CD4-positive, alpha-beta T cell treated with Interleukin-15 for 4 hours (primary cell): ENCODE measurements at places on chromosomes 2 and 18.

DNA sequence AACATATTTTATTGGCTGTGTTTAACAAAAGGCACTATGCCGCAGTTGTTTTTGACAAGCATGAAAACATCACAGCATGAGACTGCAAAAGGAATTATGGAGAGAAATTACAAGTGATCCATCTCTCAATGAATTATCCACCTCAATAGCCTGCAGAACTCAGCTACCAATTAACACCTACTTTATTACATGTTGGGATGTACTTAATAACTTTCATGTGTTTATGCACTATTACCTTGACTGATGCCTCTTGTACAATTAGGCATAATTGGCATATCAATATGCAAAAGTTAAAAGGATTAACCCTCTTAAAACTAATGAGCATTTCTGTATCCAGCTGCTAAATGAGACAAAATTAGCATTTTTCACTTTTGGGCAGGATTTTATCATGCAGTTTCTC lies 27.8 kb downstream of the ARHGAP15 start:
- no peak for DNase-seq

GRCh38 chr18:14919666-14920065 lies 171.7 kb downstream of the ANKRD30B start:
- no peak for DNase-seq

DNA sequence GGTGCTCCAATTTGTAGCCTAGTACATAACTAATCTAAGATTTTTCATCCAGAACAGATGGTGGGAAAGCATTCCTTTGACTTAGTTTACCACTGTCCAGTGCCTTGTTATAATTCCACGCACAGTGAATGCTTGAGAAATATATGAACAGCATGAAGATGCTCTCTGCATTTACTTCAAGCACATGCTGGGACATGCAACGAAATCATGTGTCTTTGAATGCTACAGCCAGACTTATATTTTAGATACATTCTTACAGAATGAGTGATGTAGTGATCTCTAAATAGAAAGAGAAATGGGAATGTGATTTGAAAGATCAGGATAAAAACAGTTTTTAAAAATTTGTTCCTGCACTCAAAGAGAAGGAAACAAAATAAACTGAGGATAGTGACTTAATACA lies 398.3 kb downstream of the FBXO15 start:
- no peak for DNase-seq

- DNase-seq = no peak
These were observed 1.3 kb downstream of the LRRC30 start for GRCh38 chr18:7232218-7232617.

DNA sequence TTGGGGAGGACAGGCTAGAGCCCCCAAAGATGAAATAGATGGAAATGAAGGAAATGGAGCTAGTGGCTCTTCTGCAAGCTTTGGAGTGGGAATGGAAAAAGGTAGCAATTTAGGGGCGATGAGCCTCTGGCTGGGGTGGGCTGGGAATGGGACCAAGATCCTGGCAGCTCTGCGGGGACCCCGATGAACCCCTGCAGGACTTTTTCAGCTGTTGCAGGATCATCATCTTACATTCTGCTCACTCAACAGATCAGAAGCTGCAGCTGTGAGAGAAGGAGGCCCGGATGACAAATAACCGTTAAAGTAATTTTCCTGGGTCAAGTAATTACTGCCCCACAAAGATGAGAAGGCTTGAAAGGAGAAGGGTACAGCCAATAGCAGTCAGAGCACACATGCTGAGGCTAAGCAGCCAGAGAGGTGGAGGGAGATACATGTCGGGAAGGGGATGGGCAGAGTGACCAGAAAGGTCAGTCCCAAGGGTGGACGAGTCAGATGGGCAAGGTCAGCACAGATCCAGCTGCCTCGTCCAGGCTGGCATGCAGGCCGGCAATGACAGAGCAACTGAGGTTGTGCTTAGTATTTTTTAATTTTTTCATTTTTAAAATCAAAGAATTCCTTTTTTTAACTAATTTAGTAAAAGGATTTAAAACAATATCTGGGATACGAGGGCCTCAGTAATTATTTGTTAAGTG lies 245.0 kb upstream of the RAB6C start:
- DNase-seq = no peak

- DNase-seq = no peak
These were observed 24.7 kb upstream of the TOGARAM2 start for GRCh38 chr2:28956415-28956826.

GRCh38 chr2:46034535-46034934 lies 262.7 kb upstream of the EPAS1 start:
- DNase-seq = no peak

- DNase-seq = peak; percentile 68
These were observed 69.6 kb downstream of the POLR1A start for GRCh38 chr2:86035883-86036668.

DNA sequence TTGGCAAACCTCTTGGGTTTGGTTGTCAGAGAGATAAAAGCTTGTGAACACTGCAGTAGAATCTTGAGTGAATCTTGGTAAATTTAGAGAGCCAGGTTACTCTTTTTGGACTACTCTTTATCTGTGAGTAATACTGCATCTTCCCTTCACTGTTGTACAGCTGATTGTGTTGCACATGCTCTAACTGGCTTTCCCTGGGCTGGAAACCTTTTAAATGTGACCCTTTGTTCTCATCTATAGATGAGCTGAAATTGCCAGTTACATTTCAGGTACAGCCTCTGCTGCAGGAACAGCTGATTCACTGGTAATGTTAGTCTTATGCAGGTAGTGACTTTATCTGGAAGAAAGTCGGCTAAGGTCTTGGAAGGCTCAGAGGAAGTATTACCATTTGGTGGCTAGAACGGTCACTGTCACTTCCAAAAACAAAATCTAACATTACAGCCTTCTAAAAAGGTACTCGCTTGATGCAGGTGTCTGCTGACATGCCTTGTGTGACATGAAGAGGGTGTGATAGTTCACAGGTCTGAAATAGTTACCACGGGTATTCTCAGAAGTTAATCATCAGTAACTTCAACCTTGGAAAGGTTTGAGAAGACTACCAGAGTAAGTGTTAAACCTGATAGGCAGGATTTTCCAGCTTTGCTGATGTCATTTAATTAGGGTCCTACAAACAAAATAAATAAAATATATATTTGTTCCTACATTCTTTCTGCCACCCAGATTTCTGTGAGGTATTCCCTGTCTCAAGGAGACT lies 851.1 kb downstream of the SLC4A3 start:
- no peak for DNase-seq
